Liver (tissue), 10 donors: ENCODE measurements at places on chromosomes 13 and 19.

GRCh38 chr13:41706152-41706551, 248.8 kb downstream of the RGCC start:
- no peak for DNase-seq

GRCh38 chr19:9914001-9914314, 22.4 kb downstream of the OLFM2 start:
- no peak for DNase-seq

GRCh38 chr13:42864952-42865767, 83.8 kb downstream of the FAM216B start:
- no peak for DNase-seq

- DNase-seq: no peak
These were observed 6.8 kb upstream of the ZNF561 start for GRCh38 chr19:9627856-9628255.

GRCh38 chr13:34731486-34731885, 210.6 kb upstream of the NBEA start:
- no peak for DNase-seq

GRCh38 chr13:29436721-29437280, 158.7 kb downstream of the SLC7A1 start:
- no peak for DNase-seq

DNA sequence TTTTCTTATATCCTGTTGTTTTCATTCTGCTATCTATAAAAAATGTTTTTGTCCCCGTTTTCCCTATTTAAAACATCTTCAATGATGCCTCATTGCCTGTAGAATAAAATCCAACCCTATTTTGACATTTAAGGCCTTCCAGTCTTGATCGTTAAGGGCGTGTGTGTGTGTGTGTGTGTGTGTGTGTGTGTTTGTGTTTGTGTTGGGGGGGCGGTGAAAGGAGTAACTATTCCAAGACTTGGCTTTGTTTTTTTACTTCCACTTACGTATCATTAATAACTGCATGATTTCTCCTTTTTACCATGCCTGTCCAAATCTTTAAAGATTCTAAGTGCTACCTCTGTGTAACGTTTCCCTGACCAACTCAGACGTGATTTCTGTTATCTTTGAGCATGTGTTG, 784 bp downstream of the PIBF1 start:
- DNase-seq: no peak

DNA sequence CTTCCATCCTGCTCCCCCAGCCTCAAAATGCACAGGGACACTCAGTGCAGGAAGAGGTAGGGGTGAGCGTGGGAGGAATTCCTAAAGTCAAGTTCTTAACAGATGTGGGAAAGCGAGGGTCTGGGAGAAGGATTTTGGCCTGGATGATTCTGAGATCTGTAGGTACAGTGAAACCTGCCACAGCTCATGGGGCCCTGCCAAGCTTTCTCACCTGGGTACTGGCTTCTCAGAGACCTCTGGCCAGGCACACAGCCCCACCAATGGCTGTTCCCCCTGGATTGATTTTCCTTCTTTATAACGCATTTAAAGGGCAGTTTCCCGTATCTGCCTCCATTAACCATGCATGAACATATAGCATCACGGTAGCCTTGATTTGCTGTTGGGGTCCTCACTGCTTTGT, 47.0 kb upstream of the GSX1 start:
- no peak for DNase-seq

DNA sequence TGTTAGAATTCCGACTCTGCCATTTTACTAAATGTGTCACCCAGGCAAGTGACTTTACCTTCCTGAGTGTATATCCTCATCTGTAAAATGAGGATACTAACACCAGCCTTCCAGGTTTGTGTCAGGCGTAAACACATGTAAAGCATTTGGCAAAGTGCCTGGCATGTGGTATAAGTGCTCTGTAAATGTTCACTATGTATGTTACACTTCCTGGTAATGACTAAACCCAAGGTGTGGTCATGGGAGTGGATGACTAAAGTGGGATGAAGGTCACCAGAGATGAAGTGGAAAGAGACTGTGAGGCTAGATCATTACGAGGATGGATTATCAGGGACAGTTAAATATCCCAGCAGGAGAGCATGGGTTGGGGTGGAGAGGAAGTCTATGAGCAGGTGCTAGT, 25.6 kb downstream of the DEDD2 start:
- DNase-seq: no peak

DNA sequence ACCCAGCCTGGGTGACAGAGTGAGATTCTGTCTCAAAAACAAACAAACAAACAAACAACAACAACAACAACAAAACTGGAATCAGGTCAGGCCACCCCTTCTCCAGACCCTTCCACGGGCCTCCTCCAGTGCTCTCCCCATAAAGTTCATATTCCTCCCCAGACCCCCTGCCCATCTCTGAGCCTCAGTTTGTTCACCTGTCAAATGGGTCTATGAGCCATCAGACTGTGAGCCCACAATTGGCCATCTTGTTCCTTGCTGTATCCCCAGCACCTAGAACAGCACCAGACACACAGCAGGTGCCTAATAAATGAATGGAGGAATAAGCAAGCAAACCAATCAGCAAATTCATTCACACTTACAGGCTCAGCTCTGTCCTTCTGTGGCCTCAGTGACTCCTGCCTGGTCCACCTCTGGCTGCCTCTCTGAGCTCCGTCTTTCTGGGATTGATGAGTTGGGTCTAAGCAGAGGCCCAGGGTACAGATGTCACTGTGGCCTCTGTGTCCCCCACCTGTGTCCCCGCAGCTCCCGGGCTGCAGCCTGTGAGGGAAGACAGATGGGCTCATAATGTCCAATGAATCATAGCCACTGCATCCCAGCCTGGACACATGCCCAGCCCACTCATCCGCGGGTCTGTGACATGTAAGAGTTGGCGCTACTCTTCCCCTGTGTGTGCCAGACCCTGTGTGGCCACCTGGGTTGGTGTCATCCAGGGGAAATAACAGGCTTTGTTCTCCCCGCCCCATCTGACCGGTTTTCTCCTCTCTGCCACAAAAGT, 19.6 kb upstream of the PTPRS start:
- DNase-seq: no peak

DNA sequence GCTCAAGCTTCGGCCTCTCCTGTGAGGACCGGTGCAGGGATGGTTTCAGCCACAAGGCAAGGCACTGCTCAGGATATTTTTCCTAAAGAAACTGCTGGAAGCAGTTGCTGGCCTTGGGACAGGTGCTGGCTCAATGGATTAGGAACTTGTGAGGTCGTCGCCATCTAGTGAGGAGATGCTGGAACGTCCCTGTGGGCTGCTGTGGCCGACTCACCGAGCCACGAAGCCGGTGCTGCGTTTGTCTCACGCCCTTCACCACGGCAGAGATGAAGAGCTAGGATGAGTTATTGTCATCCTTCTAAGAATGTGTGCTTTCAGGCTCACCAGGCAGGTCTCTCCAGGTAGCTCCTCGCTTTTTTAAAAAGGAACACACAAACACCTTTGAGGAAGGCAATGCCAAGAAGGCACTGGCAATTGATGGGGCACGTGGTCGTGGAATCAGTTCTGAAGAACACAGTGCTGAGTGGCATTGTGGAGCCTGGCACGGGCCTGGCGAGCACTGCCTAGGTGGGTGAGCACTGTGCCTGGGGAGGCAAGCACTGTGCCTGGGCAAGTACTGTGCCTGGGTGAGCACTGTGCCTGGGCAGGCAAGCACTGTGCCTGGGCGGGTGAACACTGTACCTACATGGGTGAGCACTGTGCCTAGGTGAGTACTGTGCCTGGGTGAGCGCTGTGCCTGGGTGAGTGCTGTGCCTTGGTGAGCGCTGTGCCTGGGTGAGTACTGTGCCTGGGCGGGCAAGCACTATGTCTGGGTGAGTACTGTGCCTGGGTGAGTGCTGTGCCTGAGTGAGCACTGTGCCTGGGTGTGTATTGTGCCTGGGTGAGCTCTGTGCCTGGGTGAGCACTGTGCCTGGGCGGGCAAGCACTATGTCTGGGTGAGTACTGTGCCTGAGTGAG, 140.4 kb downstream of the TEX29 start:
- peak; percentile 17 for DNase-seq

DNA sequence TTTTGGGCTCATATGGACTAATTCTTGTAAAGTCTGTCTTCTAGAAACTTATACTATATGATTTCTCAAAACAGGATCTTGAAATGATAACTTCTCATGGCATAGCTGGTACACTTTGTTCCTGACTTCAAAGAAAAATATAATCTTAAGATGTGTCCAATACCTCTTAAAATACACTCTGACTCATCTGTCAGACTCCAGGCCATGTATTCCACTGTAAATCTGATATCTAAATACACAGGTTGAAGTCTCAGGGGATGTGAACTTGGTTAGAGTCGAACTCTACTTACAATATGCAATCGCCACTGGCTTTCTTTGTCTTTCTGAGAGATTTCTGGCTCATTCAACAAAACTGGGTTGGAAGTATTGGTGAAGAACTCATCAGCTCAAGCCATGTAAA, 99.8 kb downstream of the LACC1 start:
- no peak for DNase-seq

DNA sequence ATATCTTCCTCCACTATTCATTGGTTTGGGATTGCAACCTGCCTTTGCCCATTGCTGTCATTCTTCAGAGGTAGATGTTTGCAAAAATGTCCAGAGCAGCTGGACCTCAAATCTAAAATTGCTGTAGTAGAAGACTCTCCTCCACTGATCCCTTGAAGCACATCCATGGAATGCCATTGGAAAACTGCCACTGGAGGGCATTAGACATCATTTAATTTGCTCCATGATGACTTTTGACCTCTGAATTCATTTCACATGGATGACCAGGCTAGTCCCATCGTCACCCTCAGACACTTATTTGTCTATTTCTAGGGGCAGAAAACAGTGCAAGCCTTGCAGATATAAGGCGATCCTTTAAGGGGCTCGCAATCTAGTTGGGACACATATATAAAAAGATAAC, 33.9 kb upstream of the FLT1 start:
- DNase-seq: no peak
